DMS153 (cell line): ENCODE measurements at places on chromosomes 5 and 9.
A peak's percentile ranks its signal among the peaks of the same experiment; 100 is the strongest.

- no peak for DNase-seq
Observed at GRCh38 chr9:36891341-36891811, 142.7 kb downstream of the PAX5 start.

DNA sequence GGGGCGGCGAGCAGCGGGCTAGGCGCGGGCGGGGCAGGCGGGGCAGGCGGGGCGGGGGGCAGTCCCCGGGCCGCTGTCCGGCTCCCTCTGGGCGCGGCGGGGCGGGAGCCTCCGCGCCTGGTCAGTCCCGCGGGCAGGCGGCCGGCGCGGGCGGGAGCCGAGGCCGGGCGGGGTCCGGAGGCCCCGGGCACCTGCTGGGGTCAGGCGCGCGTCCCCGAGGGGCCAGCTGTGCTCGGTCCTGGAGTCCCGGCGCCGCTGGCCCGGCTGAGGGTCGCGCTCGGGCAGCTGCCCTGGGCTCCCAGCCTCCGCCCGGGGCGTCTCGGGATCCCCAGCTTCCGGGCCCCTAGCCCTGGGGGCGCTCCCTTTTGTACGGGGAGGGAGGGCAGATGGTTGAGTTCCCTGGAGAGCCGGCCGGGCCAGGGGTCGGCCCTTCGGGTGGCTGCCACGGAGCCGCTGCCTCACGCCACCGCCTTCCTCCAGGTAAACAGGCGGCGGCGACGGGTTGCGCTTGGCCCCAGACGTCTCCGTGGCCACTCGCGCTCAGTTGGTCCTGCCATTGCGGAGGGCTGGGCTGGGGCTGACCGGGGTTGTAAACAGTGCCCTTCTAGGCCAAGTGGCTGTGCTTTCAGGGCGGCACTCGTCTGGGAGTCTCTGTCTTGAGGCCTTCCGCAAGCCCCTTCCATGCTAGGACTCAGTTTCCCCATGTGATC is 473 bp downstream of the ZBTB34 start:
- no peak for DNase-seq

- no peak for DNase-seq
Observed at GRCh38 chr5:73986729-73987128, 360.7 kb downstream of the ARHGEF28 start.

- DNase-seq, result no peak
Observed at GRCh38 chr9:89706086-89706485, 101.3 kb downstream of the GADD45G start.

GRCh38 chr5:81424728-81425127 is 30.8 kb upstream of the ACOT12 start:
- DNase-seq, result no peak

- DNase-seq, result no peak
Observed at GRCh38 chr5:98796197-98796972, 22.9 kb downstream of the RGMB start.

DNA sequence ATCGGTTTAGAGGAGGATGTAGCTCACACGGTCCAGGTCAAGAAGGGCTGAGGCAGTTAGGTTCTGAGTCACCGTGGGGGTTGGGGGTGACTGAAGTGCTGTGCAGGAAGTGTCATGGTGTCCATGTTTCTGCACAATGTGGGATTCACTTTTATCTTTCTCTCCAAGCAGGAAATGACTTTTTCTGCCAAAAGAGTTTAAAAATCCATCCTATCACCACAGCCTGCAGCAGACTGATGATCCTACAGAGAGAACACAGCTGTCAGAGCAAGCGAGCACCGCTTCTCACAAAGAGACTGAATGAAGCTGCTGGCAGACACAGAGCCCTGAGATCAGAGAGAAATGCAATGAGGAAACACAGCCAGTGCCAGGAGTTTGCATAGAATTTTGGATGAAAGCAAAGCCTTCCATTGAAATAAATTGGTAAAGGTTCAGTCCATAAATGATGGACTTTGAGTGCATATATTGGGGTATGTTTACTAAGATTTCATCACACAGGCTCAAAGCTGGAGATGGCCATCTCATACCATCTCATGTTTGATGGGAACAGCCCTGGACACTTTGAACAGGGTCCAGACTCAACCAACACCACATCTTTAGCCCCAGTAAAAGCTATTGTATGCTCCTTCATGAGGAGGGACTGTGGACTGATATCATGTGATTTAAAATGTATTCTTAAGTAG is 213.9 kb upstream of the FBXL7 start:
- no peak for DNase-seq

DNA sequence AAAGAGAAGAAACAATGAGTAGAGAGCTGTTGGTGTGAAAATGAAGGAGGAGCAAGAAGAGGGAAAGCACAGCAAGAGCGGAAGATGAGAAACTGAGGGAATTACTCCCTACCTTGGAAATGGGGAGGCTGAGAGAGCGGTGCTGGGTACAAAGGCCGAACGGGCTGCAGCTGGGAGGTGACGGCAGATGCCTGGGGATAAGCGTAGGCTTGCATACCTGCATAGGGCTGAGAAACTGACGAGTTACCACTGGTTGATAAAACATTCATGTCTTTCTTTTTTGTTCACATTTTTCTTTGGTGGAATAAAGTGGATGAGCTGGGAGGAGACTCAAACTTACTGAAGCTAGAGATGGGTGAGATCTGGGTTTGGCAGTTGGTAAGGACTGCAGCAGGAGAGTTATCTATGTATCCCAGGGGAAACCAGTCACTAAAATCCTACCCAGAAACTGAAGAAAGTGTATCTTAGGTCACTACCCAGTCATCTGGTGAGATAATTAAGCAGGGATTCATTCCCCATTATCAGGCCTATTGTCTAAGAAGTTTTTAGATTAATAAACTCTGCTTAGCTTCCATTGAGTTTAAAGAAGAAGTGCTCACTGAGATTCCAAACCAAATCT is 34.8 kb downstream of the FKBP15 start:
- DNase-seq, result no peak

- no peak for DNase-seq
Observed at GRCh38 chr5:173823721-173824567, 64.2 kb upstream of the CPEB4 start.

- DNase-seq, result peak; percentile 14
Observed at GRCh38 chr5:150763023-150763769, 4.4 kb upstream of the DCTN4 start.

GRCh38 chr9:133426011-133426410 is 3.8 kb downstream of the ADAMTS13 start:
- DNase-seq, result no peak

GRCh38 chr5:96920744-96921355 is 15.0 kb upstream of the LNPEP start:
- DNase-seq, result no peak

GRCh38 chr5:1325191-1325741 is 19.6 kb downstream of the CLPTM1L start:
- no peak for DNase-seq

GRCh38 chr9:97394881-97395280 is 17.0 kb upstream of the TDRD7 start:
- no peak for DNase-seq

GRCh38 chr5:61504143-61504770 is 172.2 kb downstream of the ZSWIM6 start:
- no peak for DNase-seq

DNA sequence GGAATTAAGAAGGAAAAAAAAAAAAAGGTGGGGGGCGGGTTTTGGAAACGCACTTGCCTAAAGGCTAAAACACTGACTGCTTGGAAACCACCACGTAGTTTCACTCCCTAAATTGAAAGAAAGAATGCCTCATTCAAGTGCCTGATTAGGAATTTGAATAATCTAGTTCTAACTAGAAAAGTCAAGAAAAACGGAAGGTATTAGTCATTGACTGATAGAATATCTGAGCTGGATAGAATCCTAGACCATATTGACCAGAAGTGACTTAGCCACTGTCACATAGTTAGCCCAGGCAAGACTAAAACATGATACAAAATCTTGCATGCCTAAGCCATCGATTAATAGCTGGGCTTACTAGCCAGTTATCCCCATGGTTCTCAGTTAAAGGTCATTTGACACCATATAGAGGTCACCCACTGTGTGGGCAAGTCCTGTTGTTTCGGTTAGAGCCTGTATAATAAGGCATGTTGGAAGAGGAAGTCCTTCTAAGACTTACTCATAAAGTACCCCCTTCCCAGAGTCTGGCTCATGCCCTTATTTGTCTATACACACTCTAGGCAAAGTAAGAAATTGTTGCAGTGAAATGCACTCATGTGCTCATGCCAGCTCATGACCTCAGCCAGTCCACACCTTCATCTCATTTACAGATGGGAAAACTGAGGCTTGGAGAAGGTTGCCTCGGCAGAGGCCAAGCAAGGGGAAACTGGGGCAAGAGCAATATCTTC is 40.2 kb downstream of the SH3RF2 start:
- DNase-seq, result no peak

- no peak for DNase-seq
Observed at GRCh38 chr5:83179966-83180365, 102.6 kb downstream of the XRCC4 start.

- no peak for DNase-seq
Observed at GRCh38 chr5:143641549-143642355, 170.2 kb upstream of the HMHB1 start.

GRCh38 chr9:93280661-93281259 is 96.8 kb downstream of the WNK2 start:
- DNase-seq, result no peak

DNA sequence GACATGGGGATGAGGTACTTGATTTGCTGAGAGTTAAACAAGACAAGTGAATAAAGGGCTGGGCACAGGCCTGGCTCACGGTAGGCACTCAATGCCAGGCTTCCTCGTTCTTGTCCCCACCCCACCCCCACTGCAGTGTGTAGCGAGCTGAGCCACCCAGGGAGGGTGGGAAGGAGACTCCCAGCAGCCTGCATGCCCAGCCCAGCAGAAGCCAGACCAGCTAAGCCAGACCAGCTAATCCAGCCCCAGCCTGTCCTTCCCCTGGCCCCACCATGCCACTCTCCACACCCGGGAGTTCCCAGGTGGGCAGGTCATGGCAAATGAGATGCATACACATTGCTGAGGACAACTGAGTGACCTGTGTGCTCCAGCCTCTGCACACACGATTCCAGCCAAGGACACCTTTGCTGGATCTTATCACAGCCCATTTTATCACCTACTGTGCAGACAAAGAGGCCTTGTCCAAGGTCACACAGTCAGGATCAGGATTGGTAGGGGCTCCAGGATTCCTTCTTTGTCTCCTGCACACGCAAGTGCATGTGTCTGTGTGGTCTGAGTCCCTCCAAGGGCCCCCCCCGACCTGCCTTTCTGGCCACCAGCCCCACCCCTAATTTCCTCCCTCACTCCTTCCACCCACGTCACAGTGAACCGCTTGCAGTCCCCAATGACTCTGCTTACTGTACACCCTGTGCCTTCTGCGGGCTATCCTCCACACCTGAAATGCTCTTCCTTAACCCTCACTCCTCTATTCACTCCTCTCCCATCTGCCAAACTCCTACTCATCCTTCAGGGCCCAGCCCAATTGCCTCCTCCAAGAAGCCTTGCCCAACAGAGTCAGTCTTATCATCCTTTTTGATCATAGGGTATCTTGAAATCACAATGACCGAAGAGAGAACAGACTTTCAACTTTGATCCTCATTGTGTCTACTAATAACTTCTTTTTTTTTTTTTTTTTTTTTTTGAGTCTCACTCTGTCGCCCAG is 26.6 kb downstream of the DUSP1 start:
- DNase-seq, result no peak

DNA sequence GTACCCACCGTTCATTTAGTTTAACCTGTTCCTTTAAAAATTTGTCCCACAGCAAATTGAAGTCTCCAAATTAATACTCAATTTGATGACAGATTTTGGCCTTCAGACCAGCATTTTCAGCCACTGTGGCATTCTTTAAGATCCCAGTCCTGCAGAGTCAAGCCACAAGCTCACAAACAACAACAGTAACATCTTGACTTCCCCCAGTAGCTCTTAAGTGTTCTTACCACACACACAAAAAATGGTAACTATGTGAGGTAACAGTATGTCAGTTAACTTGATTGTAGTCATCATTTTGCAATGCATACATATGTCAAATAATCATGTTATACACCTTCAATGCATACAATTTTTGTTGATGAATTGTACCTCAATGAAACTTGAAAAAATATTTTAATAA is 247.9 kb downstream of the LURAP1L start:
- no peak for DNase-seq

GRCh38 chr5:127041571-127041970 is 11.2 kb upstream of the MARCHF3 start:
- no peak for DNase-seq

GRCh38 chr5:129670957-129671500 is 76.9 kb upstream of the MINAR2 start:
- no peak for DNase-seq

- DNase-seq, result peak; percentile 97
Observed at GRCh38 chr5:1130218-1130946, 18.5 kb upstream of the SLC12A7 start.
